GM06990 (cell line): ENCODE measurements at places on chromosomes 3 and 15.

GRCh38 chr3:150763841-150764483, 993 bp upstream of the SIAH2 start:
- DNase-seq: no peak

- DNase-seq: no peak
These were observed 15.6 kb downstream of the VPS8 start for GRCh38 chr3:184827572-184827971.

DNA sequence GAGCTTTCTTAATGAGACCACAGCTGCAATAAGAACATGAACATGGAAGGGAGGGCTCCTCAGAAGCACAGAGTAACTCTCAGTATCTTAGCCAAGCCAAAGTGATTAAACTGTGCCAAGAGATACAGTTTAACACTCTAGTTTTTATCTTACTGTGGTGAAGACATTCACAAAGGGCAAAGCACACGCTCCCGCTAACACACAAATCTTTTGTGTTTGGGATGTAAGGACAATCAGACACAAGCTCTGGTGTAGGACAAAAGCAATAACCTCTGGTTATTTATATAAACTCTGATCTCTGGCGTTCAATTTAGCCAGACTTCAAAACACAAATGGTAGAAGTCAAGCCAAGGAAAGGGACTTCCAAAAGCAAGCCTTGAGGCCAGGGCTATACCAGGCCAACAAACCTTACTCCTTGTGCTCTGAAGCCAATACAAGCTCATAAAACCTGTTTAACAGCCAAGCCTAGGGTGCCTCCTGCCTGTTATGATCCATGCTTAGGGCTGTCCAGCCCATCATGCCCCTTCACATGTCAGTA, 27.8 kb downstream of the DPH3 start:
- DNase-seq: no peak

DNA sequence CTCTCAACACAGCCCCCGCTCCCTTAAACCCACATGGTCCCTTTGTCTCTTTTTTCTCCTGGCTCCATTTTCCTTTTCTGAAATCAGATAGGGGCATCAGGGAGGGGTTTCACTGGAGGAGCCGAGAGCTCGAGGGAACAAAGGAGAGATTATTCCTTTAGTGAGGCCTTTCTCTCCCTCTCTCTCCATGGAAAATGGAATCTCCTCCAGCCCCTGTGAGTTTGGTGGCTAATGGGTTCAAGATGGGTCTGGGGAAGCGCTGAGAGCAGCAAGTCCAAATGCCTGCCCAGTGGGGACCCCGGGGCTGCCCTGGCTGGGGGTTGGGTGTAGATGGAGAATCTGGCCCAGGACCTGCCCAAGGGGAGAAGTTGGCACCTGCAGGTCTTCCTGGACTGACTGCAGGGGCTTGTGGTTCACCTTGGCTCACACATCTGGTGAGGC, 56.8 kb downstream of the ITGA11 start:
- DNase-seq: no peak
